Psoas muscle (tissue), 8 donors: ENCODE measurements at places on chromosomes 5 and 9.

DNA sequence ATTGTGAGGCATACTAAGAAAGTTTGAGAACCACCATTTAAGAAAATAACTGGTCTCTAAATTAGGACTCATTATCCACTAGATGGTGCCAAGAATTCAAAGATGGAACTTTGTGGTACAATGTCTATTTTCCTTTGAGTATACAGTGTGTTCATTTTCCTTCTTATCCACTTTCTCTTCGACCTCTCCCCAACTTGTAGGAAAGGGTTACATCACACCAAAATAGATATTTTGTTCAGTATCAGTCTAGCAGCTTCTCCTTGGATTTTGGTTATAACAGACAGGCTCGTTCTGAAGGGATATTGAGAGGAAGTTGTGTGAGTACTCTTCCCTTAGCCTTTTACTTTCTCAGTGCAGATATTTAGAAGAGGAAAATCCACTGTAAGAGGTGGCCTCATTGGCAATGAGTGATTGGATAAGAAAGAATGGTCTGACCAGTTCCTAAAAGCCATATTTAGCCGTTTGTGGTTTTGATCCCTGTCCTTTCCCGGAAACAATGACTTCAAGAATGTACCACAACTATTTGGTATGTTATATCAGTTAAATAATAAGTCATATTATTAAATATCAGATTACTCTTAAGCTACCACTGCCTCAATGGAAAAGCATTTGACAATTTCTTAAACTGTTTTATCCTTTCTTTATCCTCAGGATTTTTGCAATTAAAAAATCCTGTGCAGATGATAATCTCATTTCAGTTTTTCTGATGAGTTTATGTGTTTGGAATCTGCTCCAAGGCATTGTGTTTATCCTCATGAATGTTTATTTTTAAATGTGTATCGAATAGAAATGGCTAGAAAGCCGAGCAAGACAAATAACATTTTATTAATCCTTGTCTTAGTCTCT is 69.0 kb upstream of the GRAMD2B start:
- H3K27me3 ChIP-seq: no peaks in the 10 kb centered on the region
- no peak overlapping the region for H3K27ac ChIP-seq
- no peak overlapping the region for H3K4me3 ChIP-seq
- DNase-seq: no peak
- no peaks in the 10 kb centered on the region for H3K36me3 ChIP-seq

DNA sequence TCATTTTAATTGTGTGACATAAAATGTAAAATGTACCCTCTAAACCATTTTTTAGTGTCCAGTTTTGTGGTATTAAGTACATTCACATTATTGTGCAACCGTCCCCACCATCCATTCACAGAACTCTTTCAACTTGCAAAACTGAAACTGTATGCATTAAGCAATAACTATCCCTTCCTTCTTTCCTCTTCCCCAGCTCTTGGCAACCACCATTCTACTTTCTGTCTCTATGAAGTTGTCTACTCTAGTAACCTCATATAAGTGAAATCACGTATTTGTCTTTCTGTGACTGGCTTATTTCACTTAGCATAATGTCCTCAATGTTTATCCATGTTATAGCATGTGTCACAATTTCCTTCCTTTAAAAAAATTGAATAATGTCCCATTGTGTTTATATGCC is 142.4 kb downstream of the C9orf152 start:
- H3K36me3 ChIP-seq: no peaks in the 10 kb centered on the region
- no peaks in the 10 kb centered on the region for H3K27me3 ChIP-seq
- no peak for DNase-seq
- H3K4me3 ChIP-seq: no peak overlapping the region

DNA sequence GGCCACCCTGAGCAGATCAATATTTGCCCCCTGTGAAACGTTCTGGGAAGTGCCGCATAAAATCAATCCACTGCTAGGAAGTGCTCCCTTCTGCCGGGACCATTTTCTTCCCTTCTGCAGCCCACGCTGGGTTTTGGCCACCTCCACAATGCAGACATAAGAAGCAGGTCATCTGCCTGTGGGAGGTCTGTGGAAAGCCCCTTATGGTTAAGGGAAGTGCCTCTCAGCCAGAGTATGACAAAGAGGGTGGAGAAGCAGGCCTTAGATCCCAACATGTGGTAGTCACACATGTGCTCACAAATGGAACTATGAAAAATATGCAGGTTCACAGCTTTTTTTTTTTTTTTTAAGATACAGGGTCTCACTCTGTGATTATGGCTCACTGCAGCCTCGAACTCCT is 82.8 kb downstream of the SLC1A3 start:
- H3K27ac ChIP-seq: no peak overlapping the region
- H3K36me3 ChIP-seq: peaks cover 20% of the 10 kb centered on the region
- no peak for DNase-seq
- no peaks in the 10 kb centered on the region for H3K27me3 ChIP-seq
- H3K4me1 ChIP-seq: peaks cover 4% of the 10 kb centered on the region
- H3K4me3 ChIP-seq: no peak overlapping the region

GRCh38 chr9:112408819-112409218 is 28.9 kb downstream of the HSDL2 start:
- H3K36me3 ChIP-seq: peaks cover 91% of the 10 kb centered on the region
- H3K27me3 ChIP-seq: no peaks in the 10 kb centered on the region
- no peaks in the 10 kb centered on the region for H3K4me1 ChIP-seq
- no peak for DNase-seq
- no peak overlapping the region for H3K27ac ChIP-seq
